Liver (tissue), 10 donors: ENCODE measurements at places on chromosomes 11 and 22. TPM values are rescaled to one million over a fixed set of nuclear protein-coding genes. Genes with fewer than 3 reads are reported as not detected.

GRCh38 chr11:112298535-112298934, 37.9 kb upstream of the PLET1 start:
- H3K36me3 ChIP-seq = no peaks in the 10 kb centered on the region
- DNase-seq = no peak
- H3K4me1 ChIP-seq = peaks cover 7% of the 10 kb centered on the region
- no peak overlapping the region for H3K27ac ChIP-seq
- H3K4me3 ChIP-seq = no peak overlapping the region

GRCh38 chr22:24938741-24939341, 7.7 kb downstream of the LHFPL7 start:
- H3K27me3 ChIP-seq = no peaks in the 10 kb centered on the region
- H3K4me3 ChIP-seq = no peak overlapping the region
- no peak overlapping the region for H3K27ac ChIP-seq

GRCh38 chr11:21037850-21038249, 368.5 kb downstream of the NELL1 start:
- H3K27ac ChIP-seq = no peak overlapping the region
- no peaks in the 10 kb centered on the region for H3K4me1 ChIP-seq
- H3K36me3 ChIP-seq = no peaks in the 10 kb centered on the region
- DNase-seq = no peak
- no peak overlapping the region for H3K4me3 ChIP-seq

GRCh38 chr22:17214416-17215043, 4.7 kb downstream of the ADA2 start:
- no peak for DNase-seq
- H3K4me3 ChIP-seq = no peak overlapping the region
- no peaks in the 10 kb centered on the region for H3K27me3 ChIP-seq
- H3K27ac ChIP-seq = no peak overlapping the region
- no peaks in the 10 kb centered on the region for H3K4me1 ChIP-seq

DNA sequence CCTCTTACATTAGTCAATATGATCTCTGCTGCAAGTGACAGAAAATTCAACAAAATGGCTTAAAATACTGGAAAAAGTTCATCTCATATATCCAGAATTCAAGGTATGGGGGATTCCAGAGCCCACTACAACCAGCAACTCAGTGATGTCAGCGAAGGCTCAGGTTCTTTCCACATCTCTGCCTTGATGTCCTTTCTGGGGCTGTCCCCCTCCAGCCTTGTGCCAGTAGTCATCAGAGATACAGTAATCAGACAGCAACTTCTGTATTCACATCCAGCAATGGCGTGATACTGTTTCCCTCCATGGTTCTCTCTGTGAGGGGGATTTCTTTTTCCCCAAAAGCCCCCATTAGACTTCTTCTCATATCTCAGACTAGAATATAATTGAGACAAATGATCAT, 103.4 kb upstream of the USP47 start:
- H3K27ac ChIP-seq = no peak overlapping the region
- no peak overlapping the region for H3K4me3 ChIP-seq
- no peaks in the 10 kb centered on the region for H3K27me3 ChIP-seq
- no peaks in the 10 kb centered on the region for H3K36me3 ChIP-seq
- no peaks in the 10 kb centered on the region for H3K4me1 ChIP-seq

Gene USP2
- total RNA-seq = 0.65 TPM

GRCh38 chr11:57406337-57406904, 16.0 kb upstream of the PRG2 start:
- peaks cover 12% of the 10 kb centered on the region for H3K36me3 ChIP-seq
- no peak for DNase-seq
- H3K27me3 ChIP-seq = no peaks in the 10 kb centered on the region
- no peak overlapping the region for H3K27ac ChIP-seq

Gene HORMAD2
- total RNA-seq = not detected

Gene SPI1
- total RNA-seq = 12.5 TPM

GRCh38 chr11:125426818-125427528, 69.1 kb downstream of the FEZ1 start:
- no peak overlapping the region for H3K27ac ChIP-seq
- no peak for DNase-seq
- H3K27me3 ChIP-seq = peaks cover 2% of the 10 kb centered on the region
- H3K4me1 ChIP-seq = no peaks in the 10 kb centered on the region
- H3K4me3 ChIP-seq = no peak overlapping the region

- DNase-seq = no peak
- no peaks in the 10 kb centered on the region for H3K36me3 ChIP-seq
- no peak overlapping the region for H3K4me3 ChIP-seq
- no peaks in the 10 kb centered on the region for H3K4me1 ChIP-seq
These were observed 33.8 kb downstream of the BUD13 start for GRCh38 chr11:116738975-116739374.

DNA sequence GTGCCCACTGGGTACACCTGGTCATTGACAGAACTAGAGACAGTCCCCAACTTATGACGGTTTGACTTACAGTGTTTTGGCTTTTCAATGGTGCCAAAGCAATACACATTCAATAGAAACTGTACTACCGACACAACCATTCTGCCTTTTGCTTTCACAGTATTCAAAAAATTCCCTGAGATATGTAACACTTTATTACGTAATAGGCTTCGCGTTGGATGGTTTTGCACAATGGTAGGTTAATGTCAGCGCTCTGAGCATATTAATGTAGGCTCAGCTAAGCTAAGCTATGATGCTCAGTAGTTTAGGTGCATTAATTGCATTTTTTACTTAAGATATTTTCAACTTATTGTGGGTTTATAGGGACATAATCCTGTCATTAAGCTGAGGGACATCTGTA, 105.1 kb upstream of the B3GAT1 start:
- no peak overlapping the region for H3K4me3 ChIP-seq
- no peaks in the 10 kb centered on the region for H3K4me1 ChIP-seq

Gene SNX32
- 0.09 TPM for total RNA-seq

DNA sequence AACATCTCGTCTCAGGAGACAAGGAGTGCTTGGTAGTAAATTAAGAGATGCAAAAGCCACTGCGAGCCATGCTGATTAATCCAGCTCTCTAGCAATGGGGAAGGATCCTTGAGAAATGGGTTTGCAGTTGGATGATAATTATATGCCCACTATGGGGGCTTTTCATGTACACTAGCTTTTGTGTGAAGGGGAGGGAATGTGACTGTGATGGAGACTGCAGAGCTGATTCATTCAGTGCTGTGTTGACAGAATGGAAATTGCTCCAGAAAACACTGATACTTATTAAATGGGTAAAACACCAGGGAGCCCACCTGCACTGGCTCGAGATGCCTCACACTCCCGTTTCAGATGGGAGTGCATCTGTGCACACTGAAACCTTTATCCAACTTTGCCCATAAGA, 37.0 kb upstream of the KIRREL3 start:
- peaks cover 10% of the 10 kb centered on the region for H3K4me1 ChIP-seq
- H3K36me3 ChIP-seq = no peaks in the 10 kb centered on the region
- no peak for DNase-seq
- no peaks in the 10 kb centered on the region for H3K27me3 ChIP-seq
- no peak overlapping the region for H3K4me3 ChIP-seq

GRCh38 chr11:79078999-79079398, 361.8 kb downstream of the TENM4 start:
- H3K4me3 ChIP-seq = no peak overlapping the region
- H3K36me3 ChIP-seq = no peaks in the 10 kb centered on the region
- no peak overlapping the region for H3K27ac ChIP-seq

- H3K36me3 ChIP-seq = no peaks in the 10 kb centered on the region
- peak overlapping the region; percentile 54 for H3K27ac ChIP-seq
- H3K4me1 ChIP-seq = peaks cover 63% of the 10 kb centered on the region
- DNase-seq = peak; percentile 62
- H3K27me3 ChIP-seq = no peaks in the 10 kb centered on the region
- H3K4me3 ChIP-seq = no peak overlapping the region
These were observed 2.9 kb downstream of the MYO7A start for GRCh38 chr11:77130763-77131513.
